ENCODE measurements at places on chromosomes 6 and 20.
A peak's percentile ranks its signal among the peaks of the same experiment; 100 is the strongest.

GRCh38 chr20:63543131-63543530 is 4.4 kb downstream of the SRMS start:
- DNase-seq = no peak

DNA sequence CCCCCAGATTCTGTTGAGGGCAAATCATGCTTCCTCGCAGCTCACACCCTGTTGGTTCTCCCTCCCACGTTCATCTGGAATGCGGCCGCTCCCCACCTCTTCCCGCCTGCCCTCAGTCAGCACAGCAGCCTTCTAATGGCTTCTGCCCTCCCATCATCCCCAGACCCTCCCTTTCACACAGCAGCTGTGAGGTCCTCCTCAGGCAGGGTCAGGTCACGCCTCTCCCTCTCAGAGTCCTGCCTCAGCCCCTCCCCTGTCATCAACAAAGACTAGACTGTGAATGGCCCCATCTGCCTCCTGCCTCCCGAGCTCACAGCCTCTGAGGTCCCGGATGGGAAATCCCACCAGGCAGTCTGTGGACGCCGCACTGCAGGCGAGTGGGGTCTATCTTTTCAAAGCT is 7.9 kb upstream of the BHLHE23 start:
- peak; percentile 48 for DNase-seq

DNA sequence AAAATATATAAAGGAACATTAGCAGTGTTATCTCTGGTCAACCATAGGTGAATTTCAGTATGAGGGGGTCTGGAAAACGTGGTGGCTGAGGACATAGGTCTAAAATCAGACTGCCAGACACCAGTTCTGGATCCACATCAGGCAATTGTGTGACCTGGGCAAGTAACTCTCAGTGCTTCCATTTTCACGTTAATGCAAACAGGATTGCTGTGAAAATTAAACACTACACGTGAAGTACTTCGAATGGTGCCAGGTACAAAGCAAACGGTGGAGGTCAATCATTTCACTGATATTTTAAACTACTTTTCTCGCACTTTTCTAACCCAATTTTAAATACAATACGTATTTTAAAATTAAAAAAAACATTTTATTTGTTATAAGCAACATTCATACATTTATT is 315.7 kb downstream of the TRDN start:
- DNase-seq = no peak

GRCh38 chr6:4133941-4134838 is 1.2 kb downstream of the ECI2 start:
- no peak for DNase-seq

- no peak for DNase-seq
Measured at GRCh38 chr20:37699202-37699601, 5.4 kb downstream of the CTNNBL1 start.

GRCh38 chr6:127483399-127484055 is 24.3 kb upstream of the KIAA0408 start:
- DNase-seq = no peak

DNA sequence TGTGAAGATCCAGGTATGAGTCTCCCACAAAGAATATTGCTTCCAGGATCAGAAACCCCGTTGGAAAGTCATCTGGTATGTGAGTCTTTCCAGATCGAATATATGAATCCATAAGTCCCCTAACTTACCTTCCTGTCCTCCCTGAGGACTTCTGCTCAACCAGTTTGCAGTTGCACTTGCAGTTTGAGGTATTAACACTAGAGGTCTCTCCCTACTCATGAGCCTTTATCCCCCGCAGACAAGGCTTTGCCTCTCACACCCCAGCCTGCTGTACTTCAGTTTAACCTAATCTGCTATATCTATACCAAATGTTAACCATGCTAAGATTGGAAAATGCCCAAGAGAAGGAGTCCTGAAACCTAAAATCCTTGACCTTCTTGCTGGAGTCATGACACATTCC is 135.3 kb upstream of the DEFB112 start:
- DNase-seq = peak; percentile 6

Data from SHP77 (cell line).